ENCODE measurements at places on chromosomes 16 and 17.
A peak's percentile ranks its signal among the peaks of the same experiment; 100 is the strongest.

DNA sequence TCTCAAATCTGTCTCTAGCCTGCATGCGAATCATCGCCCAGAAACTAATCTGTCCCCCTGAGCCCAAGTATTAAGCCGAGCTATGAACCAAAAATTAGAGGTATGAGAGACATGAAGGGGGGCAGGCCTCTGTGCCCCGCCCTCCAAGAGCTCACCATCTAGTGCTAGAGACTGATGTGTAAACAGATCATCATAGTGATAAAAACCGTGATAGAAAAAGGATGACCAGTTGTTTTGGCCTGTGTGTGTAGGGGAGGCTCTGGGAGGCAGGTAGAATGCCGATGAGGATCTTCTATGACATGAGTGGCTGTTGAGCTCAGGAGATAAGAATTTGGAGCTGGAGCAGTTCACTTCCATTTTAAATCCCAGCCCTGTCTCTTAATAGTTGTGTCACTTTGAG, 89.1 kb upstream of the TBX2 start:
- DNase-seq = no peak

DNA sequence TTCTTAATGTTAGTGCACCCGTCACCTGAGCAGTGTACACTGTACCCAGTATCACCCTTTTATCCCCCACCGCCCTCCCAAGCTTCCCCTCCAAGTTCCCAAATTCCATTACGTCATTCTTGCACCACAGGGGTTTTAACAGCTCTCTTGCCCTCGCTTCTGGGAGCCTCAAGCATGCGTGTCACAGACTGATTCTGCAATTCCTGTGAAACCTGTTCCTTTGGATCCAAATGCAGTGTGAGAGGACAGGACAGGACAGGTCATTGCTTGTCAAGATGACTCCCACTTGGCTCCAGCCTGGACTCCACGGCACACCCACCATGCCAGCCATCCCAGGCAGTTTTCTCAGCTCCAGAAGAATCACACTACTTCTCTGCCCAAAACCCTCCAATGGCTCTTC, 44.1 kb downstream of the CYB5D2 start:
- no peak for DNase-seq

GRCh38 chr16:84717484-84717883, 17.7 kb downstream of the USP10 start:
- DNase-seq = no peak

GRCh38 chr16:87761060-87761459, 4.7 kb downstream of the KLHDC4 start:
- no peak for DNase-seq

GRCh38 chr17:75783803-75784472, 668 bp upstream of the UNK start:
- DNase-seq = no peak

DNA sequence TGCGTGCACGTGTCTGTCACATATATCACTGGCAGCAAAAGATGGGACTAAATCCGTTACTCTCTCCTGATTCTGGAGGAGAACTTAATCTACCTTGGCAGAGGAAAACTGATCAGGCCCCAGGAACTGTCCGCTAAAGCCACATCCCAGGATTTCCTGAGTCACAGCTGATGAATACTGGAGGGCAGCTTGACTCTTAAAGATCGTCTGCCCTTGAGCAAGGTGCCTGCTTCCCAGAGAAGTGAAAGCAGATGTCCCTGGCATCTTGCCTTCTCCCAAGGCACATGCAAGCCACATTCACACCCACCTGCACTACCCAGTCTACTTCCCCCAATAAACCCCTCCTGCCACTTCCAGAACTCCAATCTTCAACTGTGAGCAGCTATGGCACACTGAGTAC, 99.8 kb downstream of the CPPED1 start:
- DNase-seq = no peak

GRCh38 chr16:28063591-28064061, at the start of gene GSG1L:
Gene GSG1L (minus strand): TSS chr16:28063714. CDS start chr16:28063424, 290 bp downstream.
- no peak for DNase-seq

DNA sequence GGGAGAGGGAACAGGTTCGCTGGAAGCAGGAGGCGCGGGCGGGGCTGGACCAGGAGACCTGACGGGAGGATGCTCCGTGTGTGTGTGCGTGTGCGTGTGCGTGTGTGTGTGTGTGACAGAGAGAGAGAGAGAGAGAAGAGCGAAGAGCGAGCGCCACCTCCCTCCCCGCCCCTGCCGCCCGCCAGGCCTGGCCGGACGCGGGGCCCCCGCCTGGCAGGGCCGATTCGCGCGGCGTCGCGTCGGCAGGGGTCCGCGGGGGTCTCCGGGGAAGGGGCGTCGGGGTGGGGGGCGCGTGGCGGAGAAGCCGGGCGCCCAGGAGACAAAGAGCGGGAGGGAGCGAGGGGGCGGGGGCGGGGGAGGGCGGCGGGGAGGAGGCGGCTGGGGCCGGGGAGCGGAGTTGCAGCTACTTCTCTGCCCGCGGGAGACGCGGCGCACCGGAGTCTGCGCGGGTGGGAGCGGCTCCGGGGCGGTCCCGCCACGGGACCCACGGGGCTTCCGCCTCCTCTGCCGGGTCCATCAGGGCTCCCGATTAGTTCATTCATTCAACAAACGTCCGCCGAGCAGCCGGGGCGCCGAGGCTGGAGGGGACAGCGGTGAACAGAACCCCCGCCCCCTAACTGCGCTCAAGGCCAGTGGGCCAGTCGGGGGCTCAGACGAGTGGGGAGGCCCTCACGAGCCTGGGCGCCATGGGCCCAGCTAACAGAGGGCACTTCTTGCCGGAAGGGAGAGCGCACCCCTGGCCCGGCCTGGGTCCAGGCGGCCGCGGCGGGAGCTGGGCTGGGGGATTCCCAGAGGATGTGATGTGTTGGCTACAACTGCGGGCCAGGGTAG, at the start of gene SAMD14:
TSS of gene SAMD14 (minus strand) at position 433 of the 831 bp plus-strand sequence. CDS start 5,201 bp downstream, outside the sequence.
- no peak for DNase-seq

DNA sequence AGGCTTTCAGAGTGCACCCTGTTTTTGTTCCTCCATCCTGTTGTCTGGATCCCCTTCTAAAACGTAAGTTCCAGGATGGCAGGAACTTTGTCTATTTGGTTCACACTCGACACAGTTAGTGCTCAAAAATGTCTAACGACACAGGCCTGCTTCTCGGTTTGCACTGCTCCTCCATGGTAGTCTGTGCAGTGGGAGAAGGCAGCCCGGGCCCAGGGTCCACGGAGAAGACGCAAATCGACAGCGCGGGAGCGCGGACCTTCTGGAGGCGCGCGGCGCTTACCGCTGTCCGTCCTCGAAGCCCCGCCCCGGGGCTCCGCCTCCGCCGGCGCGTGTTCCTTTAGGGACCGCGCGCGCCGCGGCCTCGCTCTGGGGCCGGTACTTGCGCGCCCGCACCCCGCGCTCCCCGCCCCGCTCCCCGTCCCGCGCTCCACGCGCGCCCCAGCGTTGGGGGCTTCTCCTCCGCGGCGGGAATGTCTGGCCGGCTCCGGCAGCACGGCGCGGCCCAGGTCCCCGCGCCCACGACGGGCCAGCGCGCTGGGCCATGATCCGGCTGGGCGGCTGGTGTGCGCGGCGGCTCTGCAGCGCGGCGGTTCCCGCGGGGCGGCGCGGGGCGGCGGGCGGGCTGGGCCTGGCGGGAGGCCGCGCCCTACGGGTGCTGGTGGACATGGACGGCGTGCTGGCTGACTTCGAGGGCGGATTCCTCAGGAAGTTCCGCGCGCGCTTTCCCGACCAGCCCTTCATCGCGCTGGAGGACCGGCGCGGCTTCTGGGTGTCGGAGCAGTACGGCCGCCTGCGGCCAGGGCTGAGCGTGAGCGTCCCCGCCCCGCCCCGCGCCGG, at the start of gene NT5M:
TSS of gene NT5M (plus strand) at position 364 of the 837 bp plus-strand sequence. CDS start at position 542, 178 bp downstream.
- DNase-seq = peak; percentile 59

DNA sequence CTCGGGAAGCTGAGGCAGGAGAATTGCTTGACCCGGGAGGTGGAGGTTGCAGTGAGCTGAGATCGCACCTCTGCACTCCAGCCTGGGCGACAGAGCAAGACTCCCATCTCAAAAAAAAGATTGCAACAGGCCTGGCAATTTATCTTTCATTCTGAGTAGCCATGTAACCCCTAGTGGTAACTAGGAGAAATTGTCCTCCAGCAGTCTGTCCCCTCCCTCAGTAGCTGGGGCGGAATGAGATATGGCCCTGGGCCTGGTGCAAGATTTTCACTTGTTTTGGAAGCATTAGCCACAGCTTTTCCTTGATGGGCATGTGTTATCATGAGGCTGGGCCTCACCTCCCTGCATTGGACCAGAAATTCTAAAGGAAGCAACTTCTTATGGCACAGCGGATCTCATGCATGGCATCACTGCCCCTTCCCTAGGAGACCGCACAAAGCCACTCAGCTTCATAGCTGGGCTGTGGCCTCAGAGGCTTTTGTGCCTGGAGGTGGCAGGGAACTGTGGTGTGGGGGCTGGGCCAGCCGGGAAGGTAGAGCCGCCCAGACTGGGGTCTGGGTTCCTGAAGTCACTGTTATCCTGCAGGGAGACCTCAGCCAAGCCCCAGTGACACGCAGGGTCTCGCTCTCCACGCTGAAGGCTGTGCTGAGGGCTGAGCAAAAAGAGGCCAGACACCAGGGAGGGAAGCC, 13.4 kb downstream of the NATD1 start:
- DNase-seq = no peak

DNA sequence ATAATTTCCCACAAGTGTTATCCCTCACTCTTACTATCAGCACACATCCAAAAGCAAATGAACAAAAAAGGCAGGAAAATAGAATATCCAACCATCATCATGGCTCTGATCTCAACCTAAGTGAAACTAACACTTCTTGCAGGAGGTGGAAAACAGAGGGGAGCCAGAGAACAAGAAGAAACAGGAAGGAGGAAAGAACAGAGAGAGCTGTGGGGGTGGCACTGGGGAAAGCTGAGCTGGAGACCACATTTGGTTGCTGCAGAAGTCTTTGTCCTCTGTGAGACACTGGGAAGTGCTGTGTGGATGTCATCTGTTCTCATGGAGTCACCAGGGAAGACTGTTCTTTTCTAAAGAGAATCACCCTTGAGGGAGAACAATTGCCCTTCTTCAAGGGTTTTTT, 34.7 kb downstream of the GRB7 start:
- no peak for DNase-seq

DNA sequence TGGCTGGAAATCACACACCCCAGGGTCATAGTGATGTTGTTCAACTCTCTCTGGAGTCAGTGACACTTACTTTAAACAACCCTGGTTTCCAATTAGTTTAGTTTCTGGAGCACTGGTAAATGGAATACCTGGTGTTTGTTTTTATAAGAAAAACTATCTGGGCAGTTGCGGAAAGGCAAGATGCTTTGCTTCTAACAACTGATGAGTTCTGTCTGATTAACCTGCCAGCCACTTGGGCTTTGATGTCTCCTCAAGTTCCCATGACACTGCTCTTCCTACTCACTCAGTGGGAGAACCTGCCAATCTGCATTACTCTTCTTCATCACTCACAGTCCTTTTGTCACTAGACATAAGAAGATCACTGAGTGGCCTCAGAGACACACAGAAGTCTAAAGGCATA, 78.7 kb upstream of the MTMR4 start:
- DNase-seq = no peak
